ENCODE measurements at places on chromosomes 6 and 20.

GRCh38 chr20:50029697-50030461, 47.1 kb downstream of the SNAI1 start:
- no peak for DNase-seq

GRCh38 chr20:46028110-46028509, 905 bp upstream of the SLC12A5 start:
- no peak for DNase-seq

GRCh38 chr6:5108068-5108467, 22.9 kb downstream of the PPP1R3G start:
- no peak for DNase-seq

GRCh38 chr20:61804752-61805295, 260.9 kb downstream of the TAF4 start:
- no peak for DNase-seq

GRCh38 chr6:45424451-45424861, 46.7 kb upstream of the SUPT3H start:
- DNase-seq: no peak

DNA sequence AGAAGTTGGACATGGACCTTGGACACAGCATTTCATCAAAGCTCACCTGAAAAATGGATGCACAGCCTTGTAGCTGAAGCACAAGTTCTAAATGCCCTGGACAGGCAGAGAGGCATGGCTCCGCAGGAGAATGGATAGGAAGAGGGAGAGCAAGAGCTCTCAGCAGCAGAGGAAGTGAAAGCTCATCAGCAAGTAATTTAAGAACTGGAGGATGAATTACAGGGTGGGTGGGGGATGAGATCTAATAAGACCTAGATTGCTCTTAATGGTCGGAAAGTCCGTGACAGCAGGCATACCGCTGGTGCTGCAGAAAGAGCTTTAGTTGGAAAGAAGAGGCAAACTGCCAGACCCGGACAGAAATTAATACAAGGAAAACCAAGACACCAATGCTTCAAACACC, 37.3 kb upstream of the SAYSD1 start:
- DNase-seq: no peak

Measured in activated T-cell treated with anti-CD3 and anti-CD28 coated beads, Interleukin-2, amount 50 U/mL, for 1 hour (primary cell).